ENCODE measurements at places on chromosomes 1 and 21. TPM values are rescaled to one million over a fixed set of nuclear protein-coding genes. Genes with fewer than 3 reads are reported as not detected.

HEYL gene
- polyA plus RNA-seq: 6.4 TPM

DNA sequence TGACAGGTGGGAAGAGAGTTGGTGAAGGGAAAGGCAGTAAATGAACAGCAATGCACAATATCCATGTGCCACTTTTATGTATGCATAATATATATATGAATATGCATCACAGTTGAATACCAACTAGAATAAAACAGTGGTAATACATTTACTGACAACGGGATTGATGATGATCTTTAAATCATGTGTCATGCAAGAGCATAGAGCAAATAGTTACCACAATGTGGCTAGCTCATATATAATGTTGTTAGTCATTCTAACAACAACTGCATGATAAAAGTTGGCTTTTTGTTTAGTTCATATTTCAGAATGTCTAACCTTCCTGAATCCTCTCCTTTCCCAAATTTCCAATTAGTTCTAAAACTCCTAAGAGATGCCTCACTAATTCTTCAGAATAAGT, 46.4 kb downstream of the GORAB start:
- no peak for DNase-seq

DNA sequence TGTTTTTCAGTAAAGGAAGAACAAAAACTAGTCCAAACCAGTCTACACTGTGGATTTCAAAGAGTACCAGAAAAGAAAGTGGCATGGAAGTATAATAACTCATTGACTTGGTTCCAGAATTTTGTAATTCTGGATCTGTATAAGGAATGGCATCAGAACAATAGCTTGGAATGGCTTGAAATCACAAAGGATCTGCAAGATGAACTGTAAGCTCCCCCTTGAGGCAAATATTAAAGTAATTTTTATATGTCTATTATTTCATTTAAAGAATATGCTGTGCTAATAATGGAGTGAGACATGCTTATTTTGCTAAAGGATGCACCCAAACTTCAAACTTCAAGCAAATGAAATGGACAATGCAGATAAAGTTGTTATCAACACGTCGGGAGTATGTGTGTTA, 21.3 kb downstream of the CHODL start:
- no peak for DNase-seq

DNA sequence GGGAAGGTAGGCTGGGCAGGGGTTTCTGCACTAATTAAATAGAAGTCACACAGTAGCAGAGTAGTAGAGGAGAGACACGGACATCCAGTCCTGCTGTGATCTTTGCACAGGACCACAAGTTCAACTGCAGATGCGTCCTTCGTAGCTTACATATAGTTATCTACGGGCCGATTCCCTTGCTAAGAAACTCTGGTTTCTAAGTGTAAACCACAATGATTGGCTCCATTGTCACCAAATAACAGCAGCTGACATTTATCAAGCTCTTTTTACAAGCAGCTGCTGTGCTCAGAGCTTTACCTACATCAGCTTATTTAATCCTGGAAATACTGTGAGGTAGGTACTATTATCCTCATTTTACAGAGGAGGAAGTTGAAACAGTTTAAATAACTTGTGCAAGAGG, 3.1 kb downstream of the SLC45A3 start:
- DNase-seq: no peak

UBASH3A gene
- 0.73 TPM for polyA plus RNA-seq

DNA sequence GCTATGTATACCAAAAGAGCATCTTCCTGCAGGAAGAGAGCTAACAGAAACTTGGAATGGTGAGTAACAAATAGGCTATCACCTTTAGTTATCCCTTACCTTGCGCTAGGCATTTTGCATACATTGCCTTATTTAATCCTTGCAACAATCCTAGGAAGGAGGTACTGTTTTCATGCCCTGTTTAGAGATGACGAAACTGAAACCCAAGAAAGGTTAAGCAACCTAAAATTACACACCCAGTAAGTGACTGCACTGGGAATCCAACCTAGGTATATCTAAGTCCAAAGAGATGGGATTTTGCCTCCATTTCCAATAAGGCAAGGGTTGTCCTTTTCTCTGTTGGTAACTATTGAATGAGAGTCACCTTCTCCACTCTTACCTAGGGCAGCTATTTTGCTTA, 144.5 kb downstream of the TM2D1 start:
- DNase-seq: no peak

OR2L3 gene
- polyA plus RNA-seq: not detected

DNA sequence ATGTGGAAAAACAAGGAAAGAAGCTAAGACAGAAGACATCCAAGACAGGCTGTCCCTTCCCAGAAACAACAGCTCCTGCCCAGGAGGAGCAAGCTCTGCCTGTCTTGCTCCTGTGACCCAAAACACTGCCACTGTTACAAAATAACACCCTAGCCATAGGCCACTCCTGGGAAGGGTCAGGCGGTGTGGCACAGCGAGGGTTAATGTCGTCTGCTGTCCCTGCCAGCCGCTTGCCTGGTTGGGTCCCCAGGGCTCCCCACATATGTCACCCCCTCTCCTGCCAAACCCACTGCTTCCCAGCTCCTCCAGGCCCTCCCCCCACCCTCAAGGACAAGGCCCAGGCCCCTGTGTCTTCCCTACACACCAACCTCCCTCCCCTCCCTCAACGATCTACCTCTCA, 3.9 kb upstream of the NHLH1 start:
- DNase-seq: no peak
